ENCODE measurements at places on chromosomes 5 and 9. TPM values are rescaled to one million over a fixed set of nuclear protein-coding genes. Genes with fewer than 3 reads are reported as not detected.

GRCh38 chr5:68548959-68549676, 333.6 kb downstream of the PIK3R1 start:
- H3K27me3 ChIP-seq = no peaks in the 10 kb centered on the region
- H3K36me3 ChIP-seq = no peaks in the 10 kb centered on the region
- H3K27ac ChIP-seq = no peak overlapping the region
- no peaks in the 10 kb centered on the region for H3K4me1 ChIP-seq
- DNase-seq = no peak

DNA sequence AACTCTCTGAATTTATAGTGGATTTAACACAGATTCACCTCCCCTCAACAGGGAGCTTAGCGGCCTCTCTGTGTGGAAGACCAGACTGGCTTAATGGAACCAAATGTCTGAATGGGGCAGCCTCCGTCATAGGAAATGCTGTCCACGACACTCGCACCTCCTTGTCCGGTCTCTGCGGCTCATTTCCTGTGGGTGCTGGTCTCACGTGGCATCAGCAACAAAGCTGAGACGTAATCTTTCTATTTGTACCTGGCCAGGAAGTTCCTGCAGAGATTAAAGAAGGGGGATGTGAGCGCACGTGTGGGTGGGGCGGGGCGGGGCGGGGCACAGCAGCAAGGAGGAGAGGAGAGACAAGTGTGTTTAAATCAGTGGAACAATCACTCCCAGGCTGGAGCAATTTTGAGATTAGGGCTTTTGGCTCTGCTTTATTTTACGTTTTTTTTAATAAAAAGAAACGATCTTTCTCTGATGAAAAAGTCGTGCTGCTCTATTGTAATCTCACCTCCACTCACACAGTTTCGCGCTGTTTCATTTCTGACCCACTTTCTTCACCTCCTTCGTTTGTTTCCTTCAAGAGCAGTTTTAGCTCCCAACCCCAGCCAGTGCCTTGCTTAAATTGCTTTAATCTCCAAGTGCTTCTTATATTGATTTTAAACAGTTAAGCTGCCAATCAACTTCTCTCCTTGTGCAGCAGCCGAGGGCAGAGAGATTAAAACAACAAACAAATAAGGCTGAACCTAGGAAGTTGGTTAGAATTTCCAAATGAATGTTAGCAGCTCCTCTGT, 132.2 kb upstream of the ASTN2 start:
- no peaks in the 10 kb centered on the region for H3K4me1 ChIP-seq
- no peaks in the 10 kb centered on the region for H3K36me3 ChIP-seq
- H3K27me3 ChIP-seq = no peaks in the 10 kb centered on the region
- H3K27ac ChIP-seq = no peak overlapping the region

GRCh38 chr5:146947181-146947941, 68.8 kb upstream of the PPP2R2B start:
- DNase-seq = no peak
- H3K4me3 ChIP-seq = no peak overlapping the region
- no peaks in the 10 kb centered on the region for H3K27me3 ChIP-seq
- no peaks in the 10 kb centered on the region for H3K4me1 ChIP-seq

DNA sequence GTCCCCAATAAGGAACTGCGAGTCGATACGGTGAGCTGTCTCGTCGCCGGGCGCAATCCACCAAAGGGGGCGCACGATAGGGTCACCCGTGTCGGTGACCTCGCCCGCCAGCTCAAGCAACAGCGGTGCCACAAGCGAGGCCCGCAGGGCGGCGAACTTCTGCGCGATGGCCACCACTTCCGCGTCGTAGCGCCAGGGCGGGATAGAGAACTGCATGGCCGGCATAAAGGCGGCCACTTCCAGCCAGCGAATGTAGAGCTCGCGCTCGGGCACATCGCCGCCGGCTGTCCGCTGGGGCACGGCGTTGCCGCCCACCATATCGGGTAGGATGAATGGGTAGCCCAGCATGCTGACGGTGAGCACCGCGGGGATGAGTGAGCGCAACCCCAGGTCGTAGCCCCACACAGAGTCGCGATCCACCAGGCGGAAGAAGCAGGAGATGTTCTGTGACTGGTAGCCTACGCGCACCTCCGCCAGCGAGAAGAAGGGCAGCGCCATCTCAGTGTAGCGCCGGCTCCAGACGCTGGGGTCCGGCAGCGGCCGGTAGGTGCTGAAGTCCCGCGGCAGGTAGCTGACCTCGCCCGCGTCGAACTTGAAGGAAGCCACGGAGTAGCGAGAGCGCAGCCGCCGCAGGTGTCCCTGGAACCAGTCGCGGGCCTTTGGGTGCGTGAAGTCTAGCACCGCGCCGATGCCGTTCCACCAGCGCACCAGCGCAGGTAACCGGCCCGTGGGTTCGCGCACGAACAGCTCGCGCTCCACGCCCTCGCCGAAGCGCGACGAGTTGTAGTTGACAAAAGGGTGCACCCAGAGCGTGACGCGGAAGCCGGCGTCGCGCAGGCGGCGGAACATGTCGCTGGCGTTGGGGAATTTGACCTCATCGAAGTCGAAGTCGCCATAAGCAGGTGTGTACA, 5.5 kb downstream of the MYORG start:
- peak; percentile 50 for DNase-seq
- no peaks in the 10 kb centered on the region for H3K27me3 ChIP-seq
- no peaks in the 10 kb centered on the region for H3K36me3 ChIP-seq
- H3K4me3 ChIP-seq = no peak overlapping the region

GRCh38 chr9:81890104-81890503, 38.1 kb upstream of the SPATA31D4 start:
- no peak overlapping the region for H3K4me3 ChIP-seq
- no peaks in the 10 kb centered on the region for H3K4me1 ChIP-seq
- DNase-seq = no peak

DNA sequence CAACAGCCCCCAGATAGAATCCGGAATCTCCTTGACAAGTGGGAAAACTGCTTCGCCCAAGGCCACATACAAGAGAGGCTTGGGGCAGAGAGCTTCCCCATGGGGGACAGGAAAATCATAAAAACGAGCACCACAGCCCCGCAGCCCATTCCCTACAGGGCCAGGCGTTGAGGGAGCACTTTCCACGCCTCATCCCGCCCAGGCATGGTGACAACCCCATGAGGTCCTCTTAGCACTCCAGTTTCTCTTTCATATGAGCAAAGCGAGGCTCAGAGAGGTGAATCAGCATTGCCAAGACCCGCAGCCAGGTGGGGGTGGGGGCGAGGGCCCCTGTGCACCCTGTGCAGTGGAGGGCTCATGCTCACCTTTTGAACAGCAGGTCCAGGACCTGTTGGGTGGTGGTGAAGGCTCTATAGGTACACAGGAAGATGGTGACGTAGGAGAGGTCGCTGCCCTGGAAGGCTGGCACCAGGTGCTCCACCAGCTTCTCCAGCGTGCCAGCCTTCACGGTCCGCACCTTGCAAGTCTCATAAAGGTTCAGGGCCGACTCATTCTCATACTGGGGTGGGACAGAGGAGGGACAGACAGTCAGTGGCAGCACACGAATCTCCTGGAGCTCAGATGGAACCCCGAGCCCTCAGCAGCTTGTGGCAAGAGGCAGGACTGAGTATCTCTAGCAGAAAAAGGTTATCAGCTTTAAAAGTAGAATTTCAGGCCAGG, 10.9 kb downstream of the RALGDS start:
- no peak overlapping the region for H3K27ac ChIP-seq
- no peaks in the 10 kb centered on the region for H3K27me3 ChIP-seq
- no peak for DNase-seq
- peaks cover 38% of the 10 kb centered on the region for H3K4me1 ChIP-seq

GRCh38 chr5:151359391-151359790, 12.0 kb upstream of the SLC36A2 start:
- H3K4me3 ChIP-seq = no peak overlapping the region
- no peak overlapping the region for H3K27ac ChIP-seq
- no peaks in the 10 kb centered on the region for H3K27me3 ChIP-seq
- no peaks in the 10 kb centered on the region for H3K4me1 ChIP-seq
- no peaks in the 10 kb centered on the region for H3K36me3 ChIP-seq
- DNase-seq = no peak

- peaks cover 53% of the 10 kb centered on the region for H3K4me1 ChIP-seq
- peak overlapping the region; percentile 67 for H3K27ac ChIP-seq
- no peaks in the 10 kb centered on the region for H3K36me3 ChIP-seq
- DNase-seq = no peak
- H3K27me3 ChIP-seq = no peaks in the 10 kb centered on the region
Measured at GRCh38 chr5:66959653-66960052, 236.9 kb downstream of the CD180 start.

DNA sequence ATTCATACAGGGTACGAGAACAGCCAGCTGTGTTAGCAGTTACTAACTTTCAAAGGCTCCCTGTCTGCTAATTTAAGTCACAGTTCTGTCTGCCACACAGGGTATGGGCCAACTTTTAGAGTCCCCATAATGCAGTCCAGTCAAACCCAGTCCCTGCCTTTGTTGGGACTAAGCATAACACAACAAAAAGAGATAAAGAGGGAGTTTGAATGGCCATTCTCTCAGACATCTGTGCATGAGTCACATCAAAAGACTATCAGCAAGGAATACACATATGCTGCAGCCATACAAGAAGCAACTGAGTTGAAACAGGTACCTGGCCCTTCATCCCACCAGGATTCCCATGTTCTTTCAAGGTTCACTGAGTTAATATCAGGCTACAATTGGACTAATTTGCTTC, 744.5 kb upstream of the C9orf72 start:
- no peaks in the 10 kb centered on the region for H3K4me1 ChIP-seq
- no peak overlapping the region for H3K4me3 ChIP-seq
- no peak for DNase-seq

DNA sequence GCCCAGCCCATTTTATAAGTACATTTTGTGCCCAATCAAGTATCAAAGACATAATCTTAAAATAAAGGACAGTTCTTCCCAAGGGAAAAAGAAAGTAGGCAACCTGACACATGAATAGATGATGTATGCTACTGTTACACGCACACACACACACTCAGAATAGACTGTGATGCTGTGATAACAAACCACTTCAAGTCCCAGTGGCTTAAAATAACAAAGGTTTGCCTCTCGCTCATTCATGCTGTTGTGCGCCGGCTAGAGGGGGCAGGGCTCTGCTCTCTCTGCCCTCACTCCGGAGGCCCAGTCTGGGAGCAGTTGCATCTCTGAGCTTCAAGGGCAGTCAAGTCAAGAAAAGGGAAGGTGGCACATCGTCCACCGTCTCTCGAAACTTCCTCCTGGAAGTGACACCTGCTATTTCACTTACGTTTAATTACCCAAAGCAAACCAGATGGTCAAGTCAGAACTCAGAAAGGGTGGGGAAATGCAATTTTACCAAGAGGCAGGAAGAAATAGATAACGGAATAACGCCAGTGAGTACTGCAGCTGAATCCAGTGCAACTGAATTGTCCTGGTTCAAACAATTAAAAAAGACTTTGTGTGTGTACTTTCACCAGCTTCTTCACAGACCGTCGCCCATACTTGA, 43.3 kb downstream of the ANKRD33B start:
- H3K4me1 ChIP-seq = no peaks in the 10 kb centered on the region
- H3K4me3 ChIP-seq = no peak overlapping the region
- H3K27ac ChIP-seq = peak overlapping the region; percentile 71
- DNase-seq = peak; percentile 60
- H3K36me3 ChIP-seq = no peaks in the 10 kb centered on the region

GRCh38 chr5:135013947-135014570, 20.0 kb downstream of the PITX1 start:
- H3K4me1 ChIP-seq = no peaks in the 10 kb centered on the region
- no peaks in the 10 kb centered on the region for H3K36me3 ChIP-seq
- peak; percentile 43 for DNase-seq
- H3K4me3 ChIP-seq = no peak overlapping the region

DNA sequence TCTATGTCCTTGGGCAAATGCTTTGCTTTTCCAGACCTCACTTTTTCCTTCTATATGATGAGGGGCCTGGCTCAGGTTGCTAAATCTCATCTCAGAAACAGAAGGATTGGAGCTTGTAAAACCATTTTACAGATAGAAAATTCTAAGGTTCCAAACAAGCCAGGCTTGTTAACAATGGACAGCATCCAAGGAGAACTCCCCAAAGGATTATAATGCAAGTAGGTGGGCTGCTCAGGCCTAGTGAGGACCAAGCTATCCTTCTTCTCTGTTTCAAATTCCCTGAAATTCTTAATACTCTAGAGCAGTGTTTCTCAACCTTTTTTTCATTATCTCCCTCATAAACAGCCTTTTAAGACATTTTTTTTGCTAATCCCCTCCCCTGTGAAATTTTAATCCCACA, 269.8 kb downstream of the TMEM38B start:
- H3K4me1 ChIP-seq = no peaks in the 10 kb centered on the region
- no peaks in the 10 kb centered on the region for H3K27me3 ChIP-seq
- no peak overlapping the region for H3K4me3 ChIP-seq
- no peak for DNase-seq
- no peaks in the 10 kb centered on the region for H3K36me3 ChIP-seq
- H3K27ac ChIP-seq = no peak overlapping the region

DNA sequence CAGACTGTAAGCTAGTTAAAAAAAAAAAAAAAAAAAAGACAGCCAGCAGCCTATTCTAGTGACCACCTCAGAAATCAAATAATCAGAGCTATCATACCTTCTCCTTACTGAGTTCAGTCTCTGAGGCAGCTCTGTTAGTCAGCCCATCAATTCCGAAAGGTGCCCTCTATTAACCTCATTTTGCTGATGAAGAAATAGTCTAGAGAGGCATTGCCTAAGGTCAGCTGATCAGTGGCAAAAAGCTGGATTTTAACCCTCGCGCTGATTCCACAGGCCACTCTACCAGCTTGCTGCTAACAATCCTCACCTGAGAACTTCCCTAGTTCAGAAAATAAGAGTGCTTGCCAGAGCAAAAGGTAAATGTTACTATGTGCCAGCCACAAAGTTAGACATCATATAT, 172.0 kb downstream of the DENND1A start:
- H3K36me3 ChIP-seq = no peaks in the 10 kb centered on the region
- no peak overlapping the region for H3K4me3 ChIP-seq
- no peak overlapping the region for H3K27ac ChIP-seq
- no peaks in the 10 kb centered on the region for H3K27me3 ChIP-seq
- DNase-seq = no peak
- no peaks in the 10 kb centered on the region for H3K4me1 ChIP-seq

DNA sequence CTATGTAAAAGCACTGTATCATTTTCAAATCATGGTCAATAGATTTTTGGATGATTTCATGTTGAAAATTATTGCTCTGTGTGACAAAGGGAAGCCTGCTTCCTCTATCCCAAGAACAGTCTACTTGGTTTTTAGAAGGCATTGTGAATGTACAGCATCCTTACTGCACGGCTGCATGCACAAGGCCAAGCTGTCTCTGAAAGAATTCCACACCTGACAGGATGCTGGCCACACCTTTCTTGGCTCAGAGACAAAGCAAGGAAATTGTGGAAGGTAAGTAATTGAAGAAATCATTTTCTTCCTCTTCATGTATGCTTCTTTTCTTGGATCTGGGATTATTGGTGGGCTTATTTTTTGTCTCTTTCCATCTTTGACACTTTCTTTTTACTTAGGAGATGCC, 53.7 kb upstream of the VCAN start:
- no peaks in the 10 kb centered on the region for H3K4me1 ChIP-seq
- H3K27me3 ChIP-seq = no peaks in the 10 kb centered on the region
- H3K4me3 ChIP-seq = no peak overlapping the region
- no peaks in the 10 kb centered on the region for H3K36me3 ChIP-seq
- no peak for DNase-seq

The SLC22A4 gene
- 2.8 TPM for total RNA-seq

The GPX8 gene
- total RNA-seq = 15.7 TPM

The HSPB3 gene
- 442 TPM for total RNA-seq

The MRPS30 gene
- total RNA-seq = 69.8 TPM

The LMAN2 gene
- 134 TPM for total RNA-seq

The LHX2 gene
- total RNA-seq = not detected
